ENCODE measurements at places on chromosomes 12 and 14.

GRCh38 chr12:12032851-12033797, 37.6 kb upstream of the BCL2L14 start:
- no peaks in the 10 kb centered on the region for H3K4me1 ChIP-seq
- no peaks in the 10 kb centered on the region for H3K27me3 ChIP-seq
- peak overlapping the region; percentile 59 for H3K27ac ChIP-seq

DNA sequence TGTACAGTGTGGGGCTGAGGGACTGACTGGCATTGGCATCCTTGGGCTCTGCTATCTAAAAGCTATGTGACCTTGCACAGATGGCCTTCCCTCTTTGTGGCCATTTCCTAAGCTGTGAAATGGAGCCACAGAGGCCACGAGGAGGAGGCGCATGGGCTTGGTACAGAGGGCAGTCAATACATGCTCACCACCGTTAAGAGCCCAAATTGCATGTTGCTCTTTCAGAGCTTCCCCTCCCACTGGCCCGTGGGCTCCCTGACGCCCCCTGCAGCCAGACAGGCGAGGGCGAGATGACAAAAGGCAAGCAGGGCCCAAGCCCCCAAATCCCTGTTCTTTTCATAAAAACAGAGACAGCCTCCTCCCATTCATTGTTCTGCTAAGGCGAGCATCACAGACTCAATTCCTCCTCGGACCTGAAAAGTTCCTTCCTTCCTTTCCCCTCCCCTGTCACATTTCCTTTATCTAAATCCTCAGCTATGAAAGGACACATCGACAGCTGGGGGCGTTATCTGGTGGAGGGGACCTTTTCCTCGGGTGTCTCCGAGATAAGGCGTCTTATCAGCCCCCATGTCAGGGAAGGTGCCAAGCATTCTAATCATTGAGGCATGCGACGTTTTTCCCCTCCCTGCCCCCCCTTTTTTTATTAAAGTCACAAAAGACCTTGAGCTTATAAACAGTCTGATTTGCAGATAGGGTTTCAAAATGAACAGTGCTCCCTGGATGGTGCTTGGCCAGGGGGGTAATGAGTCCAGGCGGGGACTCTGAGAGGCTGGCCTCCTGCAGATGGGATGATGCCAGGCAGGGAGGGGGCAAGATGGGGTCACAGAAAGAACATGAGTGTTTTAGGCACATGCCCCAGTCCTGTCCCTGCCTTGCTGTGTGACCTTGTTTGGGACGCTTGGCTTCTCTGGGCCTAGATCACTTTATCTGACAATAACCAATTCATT, 26.4 kb downstream of the FAM222A start:
- no peak for DNase-seq
- no peak overlapping the region for H3K4me3 ChIP-seq
- H3K27ac ChIP-seq: no peak overlapping the region
- no peaks in the 10 kb centered on the region for H3K36me3 ChIP-seq

DNA sequence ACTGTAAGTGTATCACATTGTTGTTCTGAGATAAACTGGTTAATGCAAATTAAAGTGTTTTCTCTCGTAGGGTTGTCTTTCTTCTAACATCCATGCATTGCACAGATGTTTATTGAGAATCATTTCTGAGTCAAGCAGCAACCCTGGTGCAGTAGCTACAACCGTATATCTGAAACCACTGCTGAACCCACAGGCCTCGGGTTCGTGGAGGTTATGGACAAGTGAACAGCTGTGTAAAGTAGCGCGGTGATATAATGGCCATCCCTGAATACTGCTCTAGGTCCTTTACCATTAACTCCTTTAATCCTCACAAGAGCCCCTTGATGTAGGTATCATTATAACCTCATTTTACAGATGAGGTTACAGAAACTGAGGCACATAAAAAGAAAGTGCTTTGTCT, 486.1 kb upstream of the TMEM132C start:
- H3K4me3 ChIP-seq: no peak overlapping the region
- DNase-seq: no peak
- H3K36me3 ChIP-seq: no peaks in the 10 kb centered on the region
- peaks cover 10% of the 10 kb centered on the region for H3K4me1 ChIP-seq
- H3K27ac ChIP-seq: no peak overlapping the region

GRCh38 chr14:73802431-73803188, 49.0 kb upstream of the PTGR2 start:
- no peaks in the 10 kb centered on the region for H3K27me3 ChIP-seq
- H3K27ac ChIP-seq: no peak overlapping the region
- no peak overlapping the region for H3K4me3 ChIP-seq
- no peak for DNase-seq

DNA sequence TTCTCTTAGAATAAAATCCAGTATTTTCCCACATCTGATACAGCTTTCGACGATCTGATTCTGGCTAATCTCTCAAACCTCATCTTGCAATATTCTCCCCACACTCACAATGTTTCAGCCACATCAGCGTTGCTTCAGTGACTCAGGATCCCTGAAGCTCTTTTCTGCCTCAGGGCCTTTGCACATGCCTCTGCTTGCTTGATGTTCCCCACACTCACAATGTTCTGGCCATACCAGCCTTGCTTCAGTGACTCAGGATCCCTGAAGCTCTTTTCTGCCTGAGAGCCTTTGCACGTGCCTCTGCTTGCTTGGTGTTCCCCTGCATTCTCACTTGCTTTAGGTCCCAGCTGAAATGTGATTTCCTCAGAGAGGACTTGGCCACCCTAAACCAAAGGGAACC, 2.6 kb downstream of the C12orf42 start:
- no peak for DNase-seq
- no peak overlapping the region for H3K27ac ChIP-seq
- H3K4me3 ChIP-seq: no peak overlapping the region
- no peaks in the 10 kb centered on the region for H3K27me3 ChIP-seq
- H3K36me3 ChIP-seq: no peaks in the 10 kb centered on the region
- H3K4me1 ChIP-seq: peaks cover 9% of the 10 kb centered on the region

DNA sequence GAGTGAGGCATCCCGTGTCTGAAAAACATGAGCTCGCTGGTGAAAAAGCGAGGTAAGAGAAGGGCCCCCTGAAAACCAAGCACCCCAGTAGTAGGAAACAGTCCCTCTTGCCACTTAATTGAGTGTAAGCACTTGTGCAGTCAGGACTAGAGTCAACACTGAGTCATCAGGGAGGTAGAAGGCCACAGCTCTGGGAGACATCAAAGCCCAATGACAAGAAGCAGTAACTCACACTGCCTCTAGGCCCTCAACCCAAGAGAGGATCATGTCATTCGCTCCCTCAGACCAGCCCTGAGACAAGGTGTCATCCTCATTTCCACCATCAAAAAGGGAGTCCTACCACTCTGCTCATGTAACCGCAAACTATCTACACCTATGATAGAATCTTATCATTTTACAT, 17.8 kb downstream of the POMT2 start:
- DNase-seq: no peak
- peaks cover 5% of the 10 kb centered on the region for H3K4me1 ChIP-seq
- peaks cover 18% of the 10 kb centered on the region for H3K36me3 ChIP-seq
- H3K27me3 ChIP-seq: no peaks in the 10 kb centered on the region
- H3K4me3 ChIP-seq: no peak overlapping the region

DNA sequence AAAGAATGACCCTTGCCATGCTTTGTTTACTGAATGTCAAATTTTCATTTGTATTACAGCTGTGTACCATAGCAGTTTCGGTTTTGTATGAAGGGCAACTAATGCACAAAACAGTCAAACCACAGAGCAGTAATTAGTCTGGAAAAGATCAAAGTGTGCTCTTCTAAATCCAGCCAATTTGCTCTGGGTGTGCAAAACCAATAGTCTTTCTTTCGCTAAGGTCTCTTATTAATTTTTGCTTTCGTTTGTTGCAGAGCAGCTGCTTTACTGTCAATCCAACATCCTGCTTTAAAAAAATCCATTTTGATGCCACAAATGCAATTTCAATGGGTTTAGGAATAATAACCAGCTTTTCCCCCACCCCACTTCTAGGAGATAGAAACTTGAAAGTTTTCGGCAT, 114.2 kb downstream of the BRMS1L start:
- no peak for DNase-seq
- no peaks in the 10 kb centered on the region for H3K4me1 ChIP-seq
- H3K27me3 ChIP-seq: no peaks in the 10 kb centered on the region
- H3K27ac ChIP-seq: no peak overlapping the region

DNA sequence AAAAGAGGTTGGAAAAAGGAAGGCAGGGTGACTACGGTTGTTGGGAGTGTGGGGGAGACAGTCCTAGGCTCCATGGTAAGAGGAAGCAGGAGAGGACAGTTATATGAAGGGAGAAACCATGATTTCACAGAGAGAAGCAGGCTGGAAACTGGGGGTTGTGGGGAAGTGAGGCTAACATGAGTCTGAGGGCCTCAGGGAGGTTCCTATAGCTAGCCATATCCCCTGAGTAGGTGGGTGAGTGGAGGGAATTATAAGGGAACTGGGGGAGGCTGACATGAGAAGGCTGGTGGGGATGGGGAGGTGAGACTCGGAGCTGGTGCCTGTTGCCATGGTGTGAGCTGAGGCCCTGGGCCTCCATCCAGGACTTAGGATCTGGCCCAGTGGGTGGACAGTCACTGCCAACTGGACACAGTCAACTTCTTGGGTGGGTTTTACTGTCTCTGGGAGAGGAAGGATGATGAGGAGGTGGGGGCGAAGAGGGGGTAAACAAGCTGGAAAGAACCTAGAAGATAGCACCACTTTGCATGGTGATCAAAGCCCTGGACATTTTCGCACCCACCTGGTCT, 1.4 kb downstream of the RNASE13 start:
- H3K36me3 ChIP-seq: no peaks in the 10 kb centered on the region
- no peaks in the 10 kb centered on the region for H3K4me1 ChIP-seq
- H3K27ac ChIP-seq: no peak overlapping the region
- no peak for DNase-seq
- H3K27me3 ChIP-seq: no peaks in the 10 kb centered on the region
- no peak overlapping the region for H3K4me3 ChIP-seq

DNA sequence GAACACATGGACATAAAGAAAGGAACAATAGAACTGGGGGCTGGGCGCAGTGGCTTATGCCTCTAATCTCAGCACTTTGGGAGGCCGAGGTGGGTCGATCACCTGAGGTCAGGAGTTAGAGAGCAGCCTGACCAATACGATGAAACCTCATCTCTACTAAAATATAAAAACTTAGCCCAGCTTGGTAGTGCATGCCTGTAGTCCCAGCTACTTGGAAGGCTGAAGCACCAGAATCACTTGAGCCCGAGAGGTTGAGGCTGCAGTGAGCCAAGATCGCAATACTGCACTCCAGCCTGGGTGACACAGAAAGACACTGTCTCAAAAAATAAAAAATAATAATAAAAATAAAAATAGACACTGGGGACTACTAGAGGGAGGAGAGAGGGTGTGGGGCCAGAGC, 154.5 kb downstream of the SEC23A start:
- peaks cover 11% of the 10 kb centered on the region for H3K4me1 ChIP-seq
- no peak overlapping the region for H3K4me3 ChIP-seq
- H3K36me3 ChIP-seq: no peaks in the 10 kb centered on the region

DNA sequence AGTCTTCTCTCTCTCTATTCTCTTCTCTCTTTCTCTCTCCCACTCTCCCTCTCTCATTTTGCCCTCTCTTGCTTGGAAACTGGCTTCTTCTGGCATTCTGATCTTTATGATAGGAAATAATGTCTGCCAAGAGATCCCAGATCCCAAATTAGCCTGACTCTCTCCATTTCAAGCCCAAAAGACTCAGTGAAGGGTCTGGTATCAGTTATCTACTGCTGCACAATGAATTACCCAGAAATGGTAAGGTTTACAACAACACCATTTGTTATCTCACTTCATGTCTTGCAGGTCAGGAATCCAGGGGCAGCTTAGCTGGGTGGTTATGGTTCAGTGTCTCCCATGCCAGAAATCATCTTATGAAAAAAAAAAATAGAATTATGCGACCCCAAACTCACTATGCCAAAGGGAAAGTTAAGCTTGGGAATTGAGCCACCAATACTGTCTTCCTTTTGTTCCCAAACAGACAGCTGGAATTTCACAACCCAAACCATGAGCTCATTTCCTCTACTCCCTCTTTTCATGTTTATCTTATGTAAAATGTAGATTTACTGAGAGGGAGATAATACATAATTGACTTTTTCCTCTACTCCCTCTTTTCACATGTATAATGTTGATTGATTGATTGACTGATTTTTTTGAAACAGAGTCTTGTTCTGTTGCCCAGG, 67.8 kb upstream of the FICD start:
- no peak for DNase-seq
- no peaks in the 10 kb centered on the region for H3K27me3 ChIP-seq
- no peaks in the 10 kb centered on the region for H3K36me3 ChIP-seq
- H3K4me1 ChIP-seq: no peaks in the 10 kb centered on the region

- H3K4me1 ChIP-seq: peaks cover 69% of the 10 kb centered on the region
- H3K27me3 ChIP-seq: no peaks in the 10 kb centered on the region
- no peaks in the 10 kb centered on the region for H3K36me3 ChIP-seq
- no peak overlapping the region for H3K27ac ChIP-seq
- DNase-seq: no peak
- H3K4me3 ChIP-seq: no peak overlapping the region
Measured at GRCh38 chr14:75170772-75171171, 5.6 kb downstream of the TMED10 start.

GRCh38 chr14:90545966-90546751, 149.3 kb downstream of the CALM1 start:
- peak; percentile 58 for DNase-seq
- H3K4me1 ChIP-seq: peaks cover 12% of the 10 kb centered on the region

DNA sequence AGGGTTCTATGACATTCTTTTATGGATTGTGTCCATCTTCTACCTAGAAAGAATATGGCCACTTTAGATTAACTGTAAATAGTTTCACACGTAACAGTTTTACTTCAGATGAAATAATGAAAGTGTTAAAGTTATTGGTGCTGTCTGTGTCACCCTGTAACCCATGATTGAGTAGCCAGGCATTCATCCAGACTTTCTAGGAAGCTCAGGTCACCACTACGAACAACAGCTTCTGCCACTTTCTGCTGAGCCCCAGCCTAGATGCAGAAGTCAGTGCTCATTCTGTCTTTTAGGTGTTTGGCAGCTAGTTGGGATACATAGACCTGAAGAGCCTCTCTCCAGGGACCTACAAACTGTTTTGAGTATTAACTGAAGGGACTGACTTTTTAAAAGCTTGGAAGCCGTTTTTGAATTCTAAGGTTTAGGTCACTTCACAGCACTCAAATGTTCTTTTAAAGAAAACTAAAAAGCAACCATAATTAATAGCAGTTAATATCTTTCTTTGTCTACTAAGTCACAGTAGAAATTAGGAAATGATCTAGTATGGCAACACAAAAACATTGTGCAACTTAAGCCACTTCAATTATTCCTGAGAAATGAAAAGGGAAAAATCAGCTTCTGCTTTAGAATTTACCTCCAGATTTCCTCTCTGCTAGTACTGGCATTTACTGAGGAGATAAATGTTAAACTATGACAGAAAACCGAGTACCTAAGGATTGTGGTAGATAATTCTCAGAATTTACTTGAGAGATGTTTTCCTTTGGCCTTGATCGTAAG, 266.9 kb downstream of the CCDC91 start:
- H3K36me3 ChIP-seq: no peaks in the 10 kb centered on the region
- H3K27me3 ChIP-seq: no peaks in the 10 kb centered on the region
- DNase-seq: no peak

- H3K4me1 ChIP-seq: no peaks in the 10 kb centered on the region
- no peak overlapping the region for H3K4me3 ChIP-seq
- no peak overlapping the region for H3K27ac ChIP-seq
Measured at GRCh38 chr14:21749306-21749868, 75.8 kb upstream of the OR4E1 start.
